ENCODE measurements at places on chromosomes 16 and 17.

GRCh38 chr17:54373970-54374369 lies 526.7 kb upstream of the TOM1L1 start:
- no peak for DNase-seq

GRCh38 chr16:30186782-30187555 lies 3.6 kb downstream of the CORO1A start:
- peak; percentile 68 for DNase-seq

- DNase-seq, result no peak
Observed at GRCh38 chr17:81106716-81107115, 58.6 kb upstream of the PVALEF start.

GRCh38 chr17:38733982-38734973 lies 4.1 kb downstream of the CISD3 start:
- DNase-seq, result no peak

GRCh38 chr17:81998691-81999438 lies 21.4 kb downstream of the ASPSCR1 start:
- no peak for DNase-seq

DNA sequence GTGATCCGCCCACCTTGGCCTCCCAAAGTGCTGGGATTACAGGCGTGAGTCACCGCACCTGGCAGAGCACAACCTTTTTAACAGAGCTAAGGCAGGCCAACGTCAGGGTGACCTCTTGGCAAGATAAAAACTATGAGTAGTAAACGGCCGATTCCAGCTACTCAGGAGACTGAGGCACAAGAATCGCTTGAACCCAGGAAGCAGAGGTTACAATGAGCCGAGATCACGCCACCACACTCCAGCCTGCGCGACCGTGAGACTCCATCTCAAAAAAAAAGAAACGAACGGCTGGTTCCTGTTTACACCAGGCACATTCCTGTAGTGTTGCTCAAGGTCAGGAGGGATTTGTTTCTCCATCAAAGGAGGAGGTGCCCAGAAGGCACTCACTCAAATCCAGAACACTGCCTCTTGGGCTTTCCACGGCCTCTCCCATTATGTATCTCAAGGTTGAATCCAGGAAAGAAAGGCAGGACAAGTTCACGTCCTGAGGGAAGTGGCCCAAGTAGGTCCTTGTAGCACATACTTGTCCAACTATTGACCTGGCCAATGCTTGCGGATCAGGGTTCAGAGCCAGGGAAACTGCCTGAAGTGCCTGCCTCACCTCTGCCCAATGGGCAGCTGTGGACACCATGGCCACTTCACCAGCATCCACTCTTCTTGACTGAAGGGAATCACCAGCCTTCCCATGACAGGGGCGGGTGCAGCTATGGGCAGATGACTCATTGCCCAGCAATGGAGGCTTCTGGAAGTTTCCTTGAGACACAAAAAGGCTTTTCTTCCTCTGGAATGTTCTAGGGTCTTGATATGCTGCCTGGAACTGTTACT lies 13.5 kb downstream of the KNOP1 start:
- peak; percentile 36 for DNase-seq
